B cell (primary cell): ENCODE measurements at places on chromosomes 1 and 21.

DNA sequence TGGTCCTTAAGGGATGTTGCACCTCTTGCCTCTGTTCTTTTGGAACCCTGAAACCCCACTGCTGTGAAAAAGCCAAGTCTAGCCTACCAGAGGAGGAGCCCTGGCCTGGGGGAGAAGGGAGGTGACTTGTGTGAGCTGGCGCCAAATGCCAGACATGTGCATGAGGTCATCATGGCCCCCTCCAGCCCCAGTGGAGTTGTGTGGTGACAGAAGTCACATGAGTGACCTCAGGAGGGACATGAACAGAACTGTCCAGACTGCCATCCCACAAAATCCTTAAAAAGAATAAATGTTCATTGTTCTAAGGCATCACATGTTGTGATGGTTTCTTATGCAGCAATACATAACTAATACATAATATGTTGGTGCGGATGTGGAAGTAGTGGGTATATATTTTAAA lies 10.8 kb downstream of the HHAT start:
- DNase-seq = no peak

- DNase-seq = no peak
Observed at GRCh38 chr1:207396168-207396746, 57.9 kb upstream of the CR2 start.

DNA sequence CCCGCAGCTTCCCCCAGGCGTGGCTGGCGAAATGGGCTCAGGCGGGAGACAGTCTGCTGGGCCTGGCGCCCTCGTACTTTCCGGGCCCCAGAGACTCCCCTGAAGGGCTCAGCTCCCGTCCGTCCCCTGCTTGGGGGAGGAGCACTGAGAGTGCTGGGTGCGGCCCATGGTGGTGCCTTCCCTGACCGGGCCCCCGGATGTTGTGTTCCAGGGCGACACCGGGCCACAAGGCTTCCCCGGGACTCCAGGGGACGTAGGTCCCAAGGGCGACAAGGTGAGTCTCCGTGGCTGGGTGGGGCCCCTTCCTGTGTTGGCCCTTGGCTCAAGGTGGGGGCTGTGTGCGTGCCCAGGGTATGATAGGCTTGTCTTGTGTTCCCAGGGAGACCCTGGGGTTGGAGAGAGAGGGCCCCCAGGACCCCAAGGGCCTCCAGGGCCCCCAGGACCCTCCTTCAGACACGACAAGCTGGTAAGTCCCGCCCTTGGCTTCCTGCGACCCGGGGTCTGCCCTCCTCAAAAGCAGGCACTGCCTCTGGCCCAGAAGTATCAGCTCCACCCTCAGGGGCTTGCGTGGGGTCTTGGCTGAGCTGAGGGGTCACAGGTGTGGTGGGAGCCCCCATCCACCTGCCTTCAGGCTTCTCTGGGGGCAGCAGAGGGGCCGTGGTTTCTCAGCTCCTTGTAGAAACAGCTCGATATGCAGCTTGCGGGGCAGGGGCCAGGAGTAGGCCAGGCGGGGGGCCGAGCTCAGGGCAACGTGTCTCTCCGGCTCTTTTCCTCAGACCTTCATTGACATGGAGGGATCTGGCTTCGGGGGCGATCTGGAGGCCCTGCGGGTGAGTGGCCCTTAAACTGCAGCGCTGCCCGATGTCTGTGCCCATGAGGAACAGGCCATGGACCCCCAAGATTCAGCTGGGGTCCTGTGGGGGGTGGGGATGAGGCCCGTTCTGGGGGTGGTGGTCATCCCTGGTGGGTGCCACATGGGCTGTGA lies 62.3 kb downstream of the SLC19A1 start:
- no peak for DNase-seq

- DNase-seq = no peak
Observed at GRCh38 chr1:179831225-179831624, 46.4 kb downstream of the TOR1AIP2 start.

- no peak for DNase-seq
Observed at GRCh38 chr1:86335916-86336315, 60.2 kb downstream of the ODF2L start.

DNA sequence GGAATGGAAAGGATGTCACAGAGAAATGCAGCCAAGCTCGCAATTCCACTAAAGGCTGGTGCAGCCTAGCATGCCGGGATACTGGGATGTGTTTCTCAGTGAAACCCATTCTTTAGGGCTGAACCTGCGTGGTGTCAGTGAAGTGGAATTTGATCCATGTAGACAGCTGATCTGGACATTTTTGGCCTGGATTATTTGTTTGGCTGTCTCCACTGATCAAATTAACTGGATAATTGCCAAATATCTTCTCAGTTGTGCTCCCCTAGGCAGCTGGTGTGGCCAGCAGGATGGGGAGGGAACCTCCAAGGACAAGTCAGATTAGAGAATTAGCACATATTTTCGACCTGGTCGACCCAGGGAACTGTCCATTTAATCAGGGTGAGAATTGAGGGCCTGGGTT lies 318.4 kb downstream of the RPS6KC1 start:
- no peak for DNase-seq

DNA sequence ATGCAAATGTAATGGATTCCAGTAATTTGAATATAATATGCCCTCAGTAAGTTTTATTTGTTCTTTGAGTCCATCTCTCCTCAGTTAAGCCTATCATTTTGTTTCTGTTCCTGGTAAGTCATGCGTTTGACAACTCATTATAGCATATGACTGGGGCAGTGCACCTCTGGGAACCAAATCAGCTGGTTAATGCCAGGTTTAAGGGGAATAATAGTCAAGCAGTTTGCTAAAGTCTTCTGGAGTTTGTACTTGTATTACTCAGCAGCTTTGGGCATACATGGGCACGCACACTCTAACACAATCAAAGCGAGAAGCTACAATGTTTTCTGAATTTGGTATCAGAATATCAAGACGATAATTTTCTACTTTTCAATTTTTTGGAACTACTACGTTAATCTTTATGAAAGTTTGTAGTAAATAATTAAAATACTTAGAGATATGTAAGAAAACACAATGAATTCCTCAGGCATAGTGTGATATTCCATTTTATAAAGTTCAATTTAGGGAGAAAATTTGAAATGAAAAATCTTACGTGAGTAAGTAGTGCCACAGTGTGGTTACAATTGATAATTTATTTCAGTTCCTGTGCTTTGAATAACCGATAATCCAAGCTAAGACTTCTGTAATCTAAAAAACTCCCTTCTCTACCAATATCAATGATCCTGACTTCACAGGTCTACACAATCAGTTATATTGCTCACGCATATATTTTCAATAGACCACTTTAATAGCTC lies 43.8 kb upstream of the KCTD3 start:
- no peak for DNase-seq

DNA sequence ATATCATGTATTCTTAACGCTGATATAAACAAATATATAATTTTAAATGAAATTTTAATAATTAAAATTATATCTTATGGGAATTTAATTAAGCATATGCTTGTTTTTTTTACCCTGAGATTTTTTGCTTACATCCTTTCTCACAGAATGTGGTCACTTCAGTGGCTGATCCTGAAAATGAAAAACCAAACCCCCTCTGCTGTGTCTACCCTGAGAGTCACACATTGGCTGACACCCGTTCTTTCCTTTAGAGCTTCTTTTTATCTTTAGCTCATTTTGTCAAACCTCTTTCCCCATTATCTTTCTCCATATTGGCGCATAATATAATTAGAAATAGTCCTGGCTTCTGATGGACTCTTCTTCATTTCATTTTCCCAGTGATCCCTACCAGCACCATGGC lies 10.8 kb upstream of the CACYBP start:
- no peak for DNase-seq
